ENCODE measurements at places on chromosomes 7 and 10.

DNA sequence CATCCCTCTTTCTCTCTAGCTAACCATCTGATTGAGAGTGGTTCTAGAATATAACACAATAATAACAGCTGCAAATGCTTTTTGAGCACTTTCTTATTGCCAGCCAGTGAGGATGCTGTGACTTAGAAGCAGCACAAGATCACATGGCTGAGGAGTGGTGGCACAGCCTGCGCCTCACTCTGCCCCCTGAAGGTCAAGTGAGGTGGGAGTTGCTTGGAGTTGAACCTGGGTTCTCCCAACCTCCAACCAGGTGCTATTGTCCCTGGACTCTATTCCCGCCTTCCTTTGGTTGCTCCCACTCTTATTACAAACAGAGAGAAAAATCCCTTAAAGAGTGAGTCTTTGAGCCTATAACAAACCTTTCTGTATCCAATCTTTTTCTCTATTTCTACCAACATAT, 280.3 kb upstream of the PODXL start:
- DNase-seq: no peak

DNA sequence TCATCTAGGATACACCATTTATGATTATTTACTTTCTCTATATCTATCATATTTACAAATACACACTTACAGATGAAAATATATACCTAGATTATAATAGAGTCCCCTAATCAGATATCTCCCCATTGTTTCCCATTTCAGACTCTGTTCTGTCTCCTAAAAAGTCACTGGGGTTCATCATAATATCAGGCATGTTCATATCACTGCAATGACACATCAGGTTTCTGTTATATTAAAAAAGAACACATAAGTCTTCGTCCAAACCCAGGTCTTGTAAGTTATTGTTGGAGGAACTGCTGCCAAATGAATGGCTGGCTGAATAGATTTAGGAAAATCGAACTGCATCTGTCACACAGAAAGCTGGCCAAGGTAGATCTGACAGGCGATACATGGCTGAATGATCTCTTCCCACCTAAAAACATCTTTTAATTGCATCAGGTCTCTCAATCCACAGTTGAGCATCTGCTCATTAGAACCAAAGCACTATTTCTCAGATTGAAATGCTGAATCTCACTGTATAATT, 178.7 kb downstream of the CACNA2D1 start:
- no peak for DNase-seq

- no peak for DNase-seq
These were observed 144.4 kb downstream of the INSYN2A start for GRCh38 chr10:127052001-127052400.

- no peak for DNase-seq
These were observed 70.8 kb upstream of the ZMIZ1 start for GRCh38 chr10:78997635-78998618.

DNA sequence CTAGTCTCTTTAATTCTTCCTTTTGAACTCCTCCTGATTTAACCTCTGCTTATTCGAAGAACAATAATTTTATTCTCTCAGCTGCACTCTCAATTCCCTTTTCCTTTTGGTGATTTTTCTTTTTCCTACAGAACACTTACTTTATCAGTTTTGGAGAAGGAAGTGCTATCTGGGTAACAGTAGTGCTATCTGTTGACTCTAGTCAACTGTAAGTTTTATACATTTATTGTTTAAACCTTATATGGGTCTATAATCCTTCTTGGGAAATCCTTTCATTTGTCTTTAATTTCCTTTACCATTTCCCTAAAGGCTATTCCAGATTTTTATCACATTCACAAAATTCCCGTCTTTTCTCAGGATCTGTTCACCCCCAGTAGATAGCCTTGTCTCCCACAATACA, 64.2 kb downstream of the CFTR start:
- DNase-seq: no peak

- no peak for DNase-seq
These were observed 394.2 kb downstream of the LRMDA start for GRCh38 chr10:75825661-75826060.

DNA sequence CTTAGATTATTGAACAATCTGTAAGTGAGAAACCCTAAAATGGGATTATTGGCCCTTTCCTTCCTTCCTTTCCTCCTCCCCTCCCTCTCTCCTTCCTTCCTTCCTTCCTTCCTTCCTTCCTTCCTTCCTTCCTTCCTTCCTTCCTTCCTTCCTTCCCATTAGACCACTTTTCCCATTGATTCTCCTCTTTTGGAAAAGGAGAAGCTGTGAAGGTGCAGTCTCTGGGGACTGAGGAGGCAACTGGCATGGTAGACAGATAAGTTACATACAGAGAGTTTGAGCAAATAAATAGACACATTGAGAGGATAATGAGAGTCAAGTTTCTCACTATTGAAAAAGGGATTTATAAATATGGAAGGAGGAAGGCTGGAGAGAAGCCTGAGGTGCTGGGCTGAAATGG, 45.0 kb upstream of the CCDC7 start:
- DNase-seq: no peak

GRCh38 chr7:4834601-4835397, 27.0 kb downstream of the PAPOLB start:
- DNase-seq: no peak

DNA sequence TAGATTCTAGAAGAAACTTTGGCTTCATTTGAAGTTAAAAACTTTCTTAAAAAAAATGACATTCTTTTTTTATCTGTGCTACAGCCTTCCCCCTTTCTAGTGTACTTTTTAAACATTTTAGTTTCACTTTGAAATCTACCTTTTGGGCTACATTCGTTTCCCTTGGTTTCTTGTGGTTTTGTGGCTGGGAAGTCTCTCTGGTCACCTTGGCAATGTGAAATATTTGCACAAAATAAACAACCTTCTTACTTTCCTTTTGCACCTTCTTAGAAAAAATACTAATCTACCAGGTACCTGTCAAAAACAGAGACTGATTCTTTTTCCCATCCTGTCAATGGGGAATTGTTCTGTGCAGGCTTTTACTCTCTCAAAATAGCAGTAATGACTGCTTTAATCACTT, 350.2 kb downstream of the GATA3 start:
- DNase-seq: peak; percentile 12

- DNase-seq: no peak
These were observed 75.1 kb upstream of the PTPRZ1 start for GRCh38 chr7:121797657-121798452.

DNA sequence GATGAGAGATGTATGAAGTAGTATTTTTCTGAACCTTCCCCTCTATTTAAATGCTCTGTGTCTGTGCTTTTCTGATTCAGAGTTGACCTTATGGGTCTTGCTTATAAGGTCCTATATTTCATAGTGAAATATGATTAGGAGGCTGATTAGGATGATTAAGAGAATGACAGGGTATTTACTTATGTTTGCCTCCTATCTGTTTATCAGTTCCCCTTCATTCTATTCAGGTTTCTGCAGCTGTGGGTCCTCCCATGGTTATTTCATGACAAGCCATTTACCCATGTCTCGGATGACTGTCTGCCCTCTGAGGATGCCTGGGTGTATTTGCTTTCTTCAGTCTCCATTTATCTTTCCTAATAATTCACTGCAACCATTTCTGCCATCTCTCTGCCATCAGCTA, 16.9 kb downstream of the RPA3 start:
- DNase-seq: no peak

DNA sequence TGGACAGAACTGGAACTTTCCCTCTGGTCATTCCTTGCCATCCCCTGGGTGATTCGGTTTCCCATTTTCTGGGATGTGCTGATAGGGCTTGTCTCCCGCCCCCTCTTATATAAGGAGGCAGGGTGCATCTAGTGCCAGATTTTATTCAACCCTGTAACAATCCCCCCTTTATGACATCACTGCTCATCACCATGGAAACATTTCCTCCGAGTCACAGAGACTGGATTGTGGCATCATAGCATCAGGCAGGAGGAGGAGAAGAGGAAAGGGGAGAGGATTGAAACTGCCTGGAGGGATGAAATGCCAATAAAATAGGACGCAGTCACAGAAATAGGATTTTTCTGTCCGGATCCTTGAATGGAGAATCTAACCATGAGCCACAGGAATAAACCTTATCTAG, 25.0 kb downstream of the SORCS3 start:
- DNase-seq: no peak

DNA sequence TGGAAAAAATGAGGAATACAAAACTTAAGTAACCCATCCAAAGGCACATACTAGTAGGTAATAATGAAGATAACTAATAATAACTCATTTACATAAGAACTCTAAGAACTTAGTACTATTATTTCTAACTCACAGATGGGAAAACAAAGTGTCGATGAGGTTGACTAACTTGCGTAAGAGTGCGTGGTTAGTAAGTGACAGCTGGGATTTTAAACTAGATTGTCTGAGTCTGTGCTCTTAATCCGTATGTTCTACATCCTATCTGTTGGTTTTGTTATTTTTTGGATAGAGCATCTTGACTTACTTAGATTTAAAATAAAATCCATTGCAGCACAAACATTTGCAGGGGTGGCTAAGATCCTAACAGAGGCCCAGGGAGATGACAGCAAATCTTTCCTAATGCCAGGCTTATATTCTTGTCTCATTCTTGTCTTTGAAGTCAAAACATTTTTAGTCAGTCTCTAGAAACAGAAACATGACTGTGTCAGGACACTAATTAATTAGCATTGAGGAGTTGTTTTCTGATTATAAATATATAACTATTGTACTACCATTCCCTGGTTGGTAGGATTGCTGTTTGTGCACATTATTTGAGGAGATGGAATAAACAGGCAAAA, 11.7 kb downstream of the RPA3 start:
- DNase-seq: no peak

DNA sequence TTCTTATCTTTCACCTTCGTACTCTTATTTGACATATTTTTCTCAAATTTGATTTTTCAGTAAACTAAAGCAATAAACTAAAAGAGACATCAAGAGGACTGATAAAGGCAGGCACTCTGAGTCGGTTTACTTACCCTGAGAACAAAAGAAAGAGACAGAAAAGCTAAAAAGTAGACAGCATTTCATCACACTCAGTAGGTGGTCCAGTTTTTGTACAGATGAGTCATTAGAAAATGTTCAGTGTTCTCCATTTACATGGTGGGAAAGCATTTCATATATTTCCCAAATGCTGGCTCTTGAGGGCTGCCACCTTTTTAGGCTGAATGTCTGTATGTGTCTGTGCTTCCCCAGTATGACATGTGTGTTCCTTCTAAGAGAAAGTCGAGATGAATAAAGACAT, 52.7 kb downstream of the NHLRC2 start:
- no peak for DNase-seq

GRCh38 chr10:110872145-110872983, 636 bp downstream of the PDCD4 start:
- DNase-seq: peak; percentile 55

DNA sequence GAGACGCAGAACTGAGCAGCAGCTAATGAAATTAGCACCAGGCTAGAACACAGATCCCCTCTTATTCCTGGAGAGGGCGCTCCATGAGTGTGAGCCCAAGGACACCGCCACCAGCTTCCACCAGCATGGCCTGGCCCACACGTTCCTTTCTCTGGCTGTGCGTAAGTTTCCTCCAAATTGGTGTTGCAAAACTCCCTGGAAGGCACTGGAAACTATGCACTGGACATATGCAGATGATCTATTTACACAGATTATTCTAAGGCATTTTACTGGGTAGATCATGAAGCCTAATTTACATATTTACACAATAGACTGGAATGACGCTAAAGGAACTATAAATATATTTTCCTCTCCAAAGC, 455.6 kb upstream of the FOXK1 start:
- DNase-seq: no peak

DNA sequence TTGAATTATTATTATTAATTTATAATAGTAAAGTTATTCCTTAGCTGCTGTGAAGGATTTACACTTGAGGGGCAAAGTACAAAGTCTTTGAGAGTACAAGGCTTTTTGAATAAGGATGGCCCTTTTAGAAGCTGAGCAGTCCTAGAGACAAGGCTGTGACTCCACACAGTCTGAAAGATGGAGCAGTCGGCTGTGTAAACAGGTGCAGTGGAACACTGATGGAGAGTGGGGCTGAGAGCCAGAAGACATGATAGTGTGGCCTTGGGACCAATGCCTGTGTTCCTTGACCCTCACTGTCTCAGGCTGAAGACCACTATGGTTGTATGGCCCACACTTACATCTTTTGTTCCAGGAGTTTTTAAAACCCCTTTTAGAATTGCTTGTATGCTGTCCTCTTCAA, 311.2 kb upstream of the PHF14 start:
- DNase-seq: no peak

GRCh38 chr7:123054357-123055133, 59.0 kb upstream of the TAS2R16 start:
- DNase-seq: no peak

DNA sequence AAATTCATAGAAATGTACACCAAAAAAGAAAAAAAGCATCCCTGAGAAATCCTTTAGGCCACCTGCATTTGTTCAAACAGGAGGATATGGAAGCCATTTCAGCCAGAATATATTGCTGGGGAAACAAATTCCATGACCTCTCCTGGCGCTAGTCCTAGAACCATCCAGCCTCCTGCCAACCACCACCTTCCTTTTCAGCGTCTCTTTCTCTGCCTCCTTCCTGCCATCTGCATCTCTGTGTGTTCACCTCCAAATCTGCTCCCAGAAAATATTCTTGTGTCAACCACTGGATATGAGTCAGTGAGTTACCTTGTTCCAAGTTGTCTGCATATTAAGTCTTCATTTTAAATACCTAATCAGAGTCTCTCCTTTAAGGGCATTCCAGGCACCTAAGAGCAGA, 50.6 kb upstream of the NPY start:
- no peak for DNase-seq

DNA sequence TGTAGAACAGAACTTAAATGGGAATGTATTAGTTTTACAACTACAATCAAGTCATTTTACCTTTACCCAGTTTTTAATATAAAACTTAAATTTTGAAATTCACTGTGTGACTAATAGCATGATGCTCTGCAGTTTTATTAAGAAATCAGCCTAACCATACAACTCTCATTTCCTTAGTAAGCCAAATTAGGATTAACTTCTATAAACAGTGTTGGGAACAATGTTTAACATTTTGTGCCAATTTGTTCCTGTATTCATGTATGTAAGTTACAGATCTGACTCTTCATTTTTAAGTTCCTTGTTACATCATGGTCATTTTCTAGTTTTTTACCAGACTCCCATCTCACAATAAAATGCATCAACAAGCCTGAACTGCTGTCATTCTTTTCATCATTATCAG, 209.8 kb downstream of the ZEB1 start:
- DNase-seq: no peak

GRCh38 chr7:24578052-24578451, 4.8 kb downstream of the PALS2 start:
- DNase-seq: no peak

DNA sequence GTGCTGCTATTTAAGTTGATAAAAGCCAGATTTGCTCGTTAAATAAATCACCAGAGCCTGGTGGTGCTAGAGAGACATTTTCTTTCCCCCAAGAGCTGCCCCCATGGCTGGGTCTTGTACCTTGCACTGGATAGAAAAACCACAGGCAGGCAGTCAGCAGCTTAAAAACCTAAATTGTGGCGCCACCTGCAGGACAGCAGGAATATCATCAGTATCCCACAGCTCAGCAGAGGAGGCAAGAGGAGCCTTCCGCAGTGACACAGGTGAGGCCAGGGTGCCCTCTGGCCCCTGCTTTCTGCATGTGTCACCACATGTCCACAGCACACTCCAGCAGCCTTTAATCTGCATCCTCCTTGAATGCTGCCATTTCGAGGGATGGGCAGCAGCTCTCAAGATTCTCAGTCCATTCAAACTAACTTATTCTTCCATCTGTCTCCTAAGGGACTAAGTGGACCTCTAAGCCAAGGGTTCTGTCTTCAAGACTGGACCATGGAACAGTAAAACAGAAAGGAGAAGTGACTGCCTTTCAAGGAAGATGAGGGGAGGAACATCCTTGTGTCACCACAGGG, 4.5 kb upstream of the PLXNA4 start:
- DNase-seq: peak; percentile 47
